ENCODE measurements at places on chromosomes 7 and 10.

GRCh38 chr7:112452102-112452888 lies 2.0 kb downstream of the IFRD1 start:
- peak; percentile 31 for DNase-seq

- no peak for DNase-seq
Measured at GRCh38 chr7:26035552-26035951, 116.4 kb upstream of the NFE2L3 start.

- no peak for DNase-seq
Measured at GRCh38 chr10:86436963-86437362, 70.4 kb upstream of the GRID1 start.

- peak; percentile 96 for DNase-seq
Measured at GRCh38 chr10:69382382-69383117, 34.2 kb downstream of the TACR2 start.

- DNase-seq: peak; percentile 4
Measured at GRCh38 chr7:131231381-131232220, 96.1 kb upstream of the MKLN1 start.

DNA sequence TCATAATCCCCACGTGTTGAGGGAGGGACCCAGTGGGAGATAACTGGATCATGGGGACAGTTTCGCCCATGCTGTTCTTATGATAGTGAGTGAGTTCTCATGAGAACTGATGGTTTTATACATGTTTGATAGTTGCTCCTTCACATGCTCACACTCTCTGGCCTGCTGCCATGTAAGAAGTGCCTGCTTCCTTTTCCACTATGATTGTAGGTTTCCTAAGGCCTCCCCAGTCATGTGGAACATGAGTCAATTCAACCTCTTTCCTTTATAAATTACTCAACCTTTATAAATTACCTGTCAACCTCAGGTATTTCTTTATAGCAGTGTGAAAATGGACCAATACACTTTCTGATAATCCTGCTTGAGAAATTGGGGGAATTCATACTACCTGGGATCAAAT lies 80.2 kb downstream of the ZNF37A start:
- DNase-seq: no peak

DNA sequence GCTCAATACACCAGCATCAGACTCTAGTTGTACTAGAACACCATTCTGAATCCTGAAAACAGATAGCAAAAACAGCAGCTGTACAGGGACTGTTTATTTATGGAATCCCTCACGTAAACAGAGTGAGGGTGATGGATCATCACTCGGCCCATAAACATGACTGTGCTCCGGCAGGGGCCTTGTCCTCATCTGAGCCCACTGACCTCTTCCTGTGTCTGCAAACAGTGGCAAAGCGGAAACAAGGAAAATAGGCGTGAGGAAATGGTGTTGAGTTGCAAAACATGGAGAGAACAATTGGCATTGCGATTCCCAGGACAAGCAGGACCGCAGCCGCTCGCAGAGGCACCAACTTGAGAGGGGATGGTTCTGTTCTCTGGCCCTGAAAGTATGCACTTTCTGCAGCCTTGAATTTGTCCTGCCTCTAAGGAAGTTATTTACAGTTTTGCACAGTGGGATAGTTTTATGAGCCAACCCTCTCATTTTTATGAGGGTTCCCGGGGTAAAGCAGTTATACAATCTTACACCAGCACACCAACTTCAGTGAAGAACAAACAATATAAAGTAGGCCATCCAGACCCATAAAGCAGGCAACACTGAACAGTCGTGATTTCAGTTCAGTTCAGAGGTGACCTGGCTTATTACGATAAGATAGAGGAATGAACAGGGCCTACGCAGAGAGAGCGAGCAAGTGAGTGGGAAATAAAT lies 248.0 kb upstream of the FZD8 start:
- DNase-seq: no peak

GRCh38 chr7:24914465-24914859 lies 65.5 kb downstream of the OSBPL3 start:
- DNase-seq: no peak

DNA sequence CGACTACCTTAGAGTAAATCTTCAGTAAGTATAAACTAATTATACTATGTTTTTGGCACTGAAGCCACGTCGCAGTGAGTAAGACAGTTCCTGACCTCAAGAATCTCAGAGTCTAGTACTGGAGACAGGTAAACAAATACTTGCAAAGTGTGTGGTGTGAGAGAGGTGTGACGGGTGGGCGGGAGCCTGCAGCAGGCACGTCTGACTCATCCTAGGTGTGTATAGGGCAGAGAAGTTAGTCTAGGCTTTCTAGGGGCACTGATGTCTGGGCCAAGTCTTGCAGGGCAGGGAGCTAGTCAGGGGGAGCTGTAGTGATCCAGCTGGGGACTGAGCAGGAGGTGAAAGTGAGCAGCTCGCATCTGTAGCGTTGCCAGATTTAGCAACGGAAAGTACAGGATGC lies 35.9 kb upstream of the SFTPD start:
- no peak for DNase-seq

GRCh38 chr10:22911889-22912762 lies 15.7 kb upstream of the ARMC3 start:
- DNase-seq: no peak

- DNase-seq: no peak
Measured at GRCh38 chr7:26729150-26729775, 135.1 kb downstream of the SKAP2 start.

DNA sequence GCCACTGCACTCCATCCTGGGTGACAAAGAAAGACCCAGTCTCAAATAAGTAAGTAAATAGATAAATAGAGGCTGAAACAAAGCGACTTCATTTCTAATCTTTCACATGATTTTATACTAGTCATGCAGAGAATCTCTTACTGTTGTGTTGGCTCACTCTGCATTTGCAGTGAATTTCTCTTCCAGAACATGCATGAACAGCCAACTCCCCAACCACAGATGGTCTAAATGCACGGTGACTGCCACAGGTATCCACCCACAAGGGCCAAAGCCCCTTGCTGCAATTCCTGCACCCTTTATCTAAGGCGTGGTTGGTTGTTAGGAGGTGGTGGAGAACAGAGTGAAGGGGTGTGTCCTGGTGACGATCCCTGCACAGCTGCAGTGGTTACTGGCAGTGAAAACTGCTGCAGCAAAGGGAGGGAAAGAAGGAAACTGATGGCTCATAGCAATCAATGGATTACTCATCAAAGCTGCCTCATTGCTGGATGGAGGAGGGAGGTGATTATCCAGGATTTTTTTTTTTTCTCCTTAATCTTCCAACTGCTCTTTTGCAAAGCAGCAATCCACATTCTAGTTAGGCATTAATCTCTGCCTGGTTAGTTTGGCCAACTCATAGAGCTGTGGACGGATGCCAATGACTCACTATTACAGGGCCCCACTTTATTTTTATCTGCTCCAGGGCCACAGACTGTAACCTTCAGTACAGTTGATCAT lies 50.6 kb downstream of the PRTFDC1 start:
- DNase-seq: peak; percentile 94

DNA sequence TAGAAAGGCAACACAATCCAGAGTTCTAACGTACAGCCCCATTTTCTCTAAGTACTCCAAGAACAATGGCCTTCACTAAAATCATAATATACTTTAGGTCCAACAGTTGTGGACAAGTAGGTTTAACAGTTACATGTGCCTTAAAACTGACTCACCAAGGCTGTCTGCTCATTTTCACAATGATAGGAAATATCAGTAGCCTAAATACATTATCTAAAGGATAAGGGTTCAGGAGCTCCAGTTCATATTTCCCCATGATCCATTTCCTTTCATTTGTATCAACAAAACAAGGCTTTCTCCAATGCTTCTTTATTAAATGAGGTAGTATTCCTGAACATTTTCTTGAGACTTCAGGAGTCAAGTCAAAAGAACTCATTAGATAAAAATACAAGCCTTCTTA lies 164.0 kb downstream of the SLC25A13 start:
- no peak for DNase-seq
